B cell (primary cell): ENCODE measurements at places on chromosomes 1 and 21.

DNA sequence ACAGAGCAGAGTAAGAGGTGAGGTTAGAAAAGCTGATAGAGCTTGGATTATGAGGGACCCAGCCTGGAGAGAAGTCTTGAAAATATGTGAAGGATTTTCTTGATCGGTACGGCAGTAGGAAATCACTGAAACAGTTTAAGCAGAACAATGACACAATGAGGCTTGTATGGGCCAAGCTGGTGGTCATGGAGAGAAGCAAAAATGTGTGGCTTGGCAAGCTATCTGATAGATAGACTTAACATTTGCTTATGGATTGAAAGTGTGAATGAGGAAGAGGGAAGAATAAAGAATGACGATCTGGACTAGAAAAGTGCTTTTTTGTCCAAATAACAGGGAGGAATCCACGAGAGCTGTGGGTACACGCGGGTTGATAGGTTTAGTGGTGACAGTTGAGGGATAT is 15.4 kb upstream of the XPR1 start:
- no peak overlapping the region for H3K27ac ChIP-seq
- H3K4me1 ChIP-seq: peaks cover 5% of the 10 kb centered on the region
- H3K27me3 ChIP-seq: no peaks in the 10 kb centered on the region
- H3K4me3 ChIP-seq: no peak overlapping the region
- no peaks in the 10 kb centered on the region for H3K36me3 ChIP-seq
- DNase-seq: no peak

GRCh38 chr1:184463680-184464079 is 76.9 kb downstream of the C1orf21 start:
- no peak overlapping the region for H3K4me3 ChIP-seq
- H3K4me1 ChIP-seq: no peaks in the 10 kb centered on the region
- H3K36me3 ChIP-seq: no peaks in the 10 kb centered on the region
- no peak for DNase-seq
- H3K27me3 ChIP-seq: no peaks in the 10 kb centered on the region

GRCh38 chr1:48177257-48177656 is 45.3 kb upstream of the SLC5A9 start:
- H3K27me3 ChIP-seq: no peaks in the 10 kb centered on the region
- no peak for DNase-seq
- no peak overlapping the region for H3K27ac ChIP-seq

DNA sequence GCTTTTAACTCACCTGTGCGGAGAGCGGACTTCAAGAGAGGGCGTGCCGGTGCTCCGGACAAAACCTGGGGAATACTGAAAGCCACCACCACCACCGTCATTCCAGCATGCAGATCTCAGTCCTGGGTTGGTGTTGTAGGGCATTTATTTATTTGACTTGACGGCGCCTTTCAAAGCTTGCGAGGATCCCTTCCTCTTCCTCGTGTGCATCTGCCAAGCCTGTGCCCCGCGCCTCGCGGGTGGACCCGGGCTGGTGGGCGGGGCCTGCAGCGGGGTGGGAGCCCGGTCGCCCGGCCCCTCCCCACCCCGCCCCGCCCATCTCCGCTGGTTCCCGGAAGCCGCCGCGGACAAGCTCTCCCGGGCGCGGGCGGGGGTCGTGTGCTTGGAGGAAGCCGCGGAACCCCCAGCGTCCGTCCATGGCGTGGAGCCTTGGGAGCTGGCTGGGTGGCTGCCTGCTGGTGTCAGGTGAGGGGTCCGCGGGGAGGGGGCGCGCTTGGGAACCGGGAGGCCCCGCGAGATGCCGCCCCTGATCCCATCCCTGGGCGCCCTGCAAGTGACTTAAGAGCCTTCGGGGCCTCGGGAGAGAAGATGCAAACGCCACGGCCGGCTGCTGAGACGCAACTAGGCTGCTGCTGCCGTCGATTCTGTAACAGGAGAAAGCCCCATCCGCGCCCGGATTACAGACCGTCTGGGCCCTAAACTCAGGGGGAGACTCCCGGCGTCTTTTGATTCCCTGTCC is at the start of gene IL10RB:
IL10RB (plus strand) TSS at position 318 of the 739 bp plus-strand sequence; CDS start at position 417, 99 bp downstream.
- peak within 1 kb of the TSS; percentile 92 for H3K4me3 ChIP-seq
- peak; percentile 87 for DNase-seq
- peaks cover 31% of the 10 kb centered on the region for H3K36me3 ChIP-seq

DNA sequence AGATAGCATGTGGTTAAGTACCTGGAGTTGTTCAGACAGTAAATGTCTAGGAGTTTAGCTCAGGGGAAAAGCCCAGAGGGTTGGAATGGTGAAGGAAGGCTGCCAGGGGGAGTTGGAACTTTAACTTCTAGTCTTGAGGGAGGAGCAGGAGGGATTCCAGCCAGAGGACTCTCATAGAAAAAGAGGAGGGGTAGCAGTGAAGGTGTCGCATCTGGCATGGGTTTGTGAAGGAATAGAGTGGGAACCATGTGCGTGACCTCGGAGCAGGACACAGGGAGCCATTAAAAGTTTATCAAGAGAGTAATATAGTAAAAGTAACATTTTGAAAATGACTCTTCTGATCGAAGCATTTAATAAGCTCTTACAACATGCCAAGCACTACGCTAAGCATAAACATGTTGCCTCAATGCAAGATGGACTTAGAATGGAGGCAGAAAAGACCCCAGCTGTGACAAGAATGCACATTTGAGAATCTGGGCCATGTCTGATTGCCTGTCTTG is 632.4 kb upstream of the CAMK1G start:
- H3K36me3 ChIP-seq: no peaks in the 10 kb centered on the region
- no peak for DNase-seq
- no peak overlapping the region for H3K27ac ChIP-seq
- H3K4me3 ChIP-seq: no peak overlapping the region

GRCh38 chr1:51214615-51215131 is 21.4 kb upstream of the RNF11 start:
- H3K27ac ChIP-seq: no peak overlapping the region
- no peaks in the 10 kb centered on the region for H3K4me1 ChIP-seq
- H3K27me3 ChIP-seq: no peaks in the 10 kb centered on the region

DNA sequence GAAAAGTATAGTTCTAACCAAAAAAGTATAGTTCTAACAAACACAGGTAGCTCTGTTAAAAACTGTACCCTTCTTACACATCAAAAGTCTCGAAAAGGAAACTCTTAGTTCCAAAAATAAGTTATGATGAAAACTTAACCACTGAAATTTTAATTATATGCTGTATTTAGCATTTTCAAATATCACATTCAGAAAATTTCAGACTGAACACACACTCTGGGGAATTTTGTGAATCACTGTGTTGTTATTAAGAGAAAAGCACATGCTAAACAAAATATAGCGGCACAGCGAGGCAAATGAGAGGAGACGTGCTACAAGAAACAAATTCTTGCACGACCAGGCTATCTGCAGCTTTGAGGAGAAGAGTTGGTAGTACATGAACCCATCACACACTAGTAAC is 30.4 kb downstream of the VAV3 start:
- peak; percentile 20 for DNase-seq
- peak overlapping the region; percentile 17 for H3K27ac ChIP-seq
- no peak overlapping the region for H3K4me3 ChIP-seq
- H3K27me3 ChIP-seq: no peaks in the 10 kb centered on the region

- no peaks in the 10 kb centered on the region for H3K27me3 ChIP-seq
- no peak overlapping the region for H3K4me3 ChIP-seq
- no peak overlapping the region for H3K27ac ChIP-seq
- H3K36me3 ChIP-seq: no peaks in the 10 kb centered on the region
- H3K4me1 ChIP-seq: no peaks in the 10 kb centered on the region
- no peak for DNase-seq
These were observed 22.3 kb upstream of the OTUD3 start for GRCh38 chr1:19859876-19860275.

DNA sequence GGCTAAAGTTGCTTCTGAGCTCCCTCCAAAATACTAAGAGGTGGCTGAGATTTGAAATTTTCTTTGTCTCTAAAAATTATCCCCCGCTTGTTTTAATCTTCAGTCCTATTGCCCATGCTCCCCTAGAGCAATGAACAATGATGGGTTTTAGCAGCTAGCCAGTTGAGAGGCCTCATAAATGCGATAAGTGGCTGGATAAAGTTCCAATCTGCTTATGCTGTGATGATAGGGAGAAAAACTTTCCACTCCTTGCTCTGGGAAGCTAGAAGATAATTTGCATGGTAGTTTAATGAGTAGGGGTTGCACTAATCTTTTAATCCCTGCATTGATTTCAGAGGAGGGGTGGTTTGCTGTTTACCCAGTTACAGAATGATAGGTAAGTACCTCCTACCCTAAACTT is 9.6 kb upstream of the PRPF3 start:
- no peaks in the 10 kb centered on the region for H3K27me3 ChIP-seq
- peaks cover 12% of the 10 kb centered on the region for H3K36me3 ChIP-seq
- H3K27ac ChIP-seq: no peak overlapping the region
- no peaks in the 10 kb centered on the region for H3K4me1 ChIP-seq

- no peak overlapping the region for H3K4me3 ChIP-seq
- peaks cover 5% of the 10 kb centered on the region for H3K36me3 ChIP-seq
- DNase-seq: no peak
- H3K27ac ChIP-seq: no peak overlapping the region
- no peaks in the 10 kb centered on the region for H3K4me1 ChIP-seq
These were observed 73.7 kb downstream of the LRRC8D start for GRCh38 chr1:89894210-89895201.
